Hematopoietic multipotent progenitor cell treated with erythropoietin and hydrocortisone succinate and interleukin-3 and kit ligand, for 4 days (in vitro differentiated cells): ENCODE measurements at places on chromosomes 16 and 17.

- DNase-seq: peak; percentile 93
Observed at GRCh38 chr17:40177275-40177874, at the start of gene RAPGEFL1. TSS of gene RAPGEFL1 (plus strand) at chr17:40177470. CDS start at chr17:40177862, 392 bp downstream.

DNA sequence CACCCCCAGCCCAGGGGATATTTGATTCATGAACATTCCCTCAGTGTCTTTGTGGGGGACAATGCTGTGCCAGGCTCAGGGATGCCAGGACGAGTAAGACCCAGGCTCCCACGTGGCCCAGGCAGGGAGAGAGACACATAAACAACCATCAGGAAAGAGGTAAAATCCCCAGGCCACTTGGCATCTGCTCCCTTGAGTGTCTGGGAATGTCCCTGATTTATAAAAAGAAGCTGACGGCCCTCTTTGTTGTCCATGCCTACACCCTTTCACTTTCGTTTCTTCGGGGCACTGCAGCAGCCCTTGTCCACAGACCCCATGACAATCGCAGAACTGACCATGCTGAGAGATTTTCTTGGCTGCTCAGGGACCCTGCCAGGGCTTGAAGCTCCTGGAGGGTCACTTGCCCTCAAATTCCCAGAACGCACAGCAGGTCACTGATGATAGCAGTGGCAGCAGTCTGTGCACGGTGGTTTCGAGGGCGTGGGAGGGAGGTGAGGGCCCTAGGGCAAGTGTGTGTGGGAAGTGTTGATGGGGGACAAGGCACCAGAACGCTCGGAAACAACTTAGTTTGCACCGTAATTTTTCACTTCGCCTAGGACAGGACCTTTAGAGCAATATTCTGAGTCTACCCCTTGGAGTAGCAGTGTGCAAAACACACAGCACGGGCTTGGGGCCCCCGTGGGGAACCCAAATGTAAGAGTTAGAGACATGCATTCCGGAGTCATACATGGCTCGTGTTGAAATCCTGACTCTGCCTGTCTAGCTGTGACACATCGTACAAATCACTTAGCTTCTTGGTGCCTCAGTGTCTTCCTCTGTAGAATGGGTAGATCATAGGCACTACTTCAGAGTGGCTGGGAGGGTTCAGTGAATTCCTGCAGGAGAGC, 4.7 kb downstream of the NOD2 start:
- DNase-seq: no peak

GRCh38 chr17:73620414-73620813, 23.8 kb downstream of the SDK2 start:
- DNase-seq: no peak

DNA sequence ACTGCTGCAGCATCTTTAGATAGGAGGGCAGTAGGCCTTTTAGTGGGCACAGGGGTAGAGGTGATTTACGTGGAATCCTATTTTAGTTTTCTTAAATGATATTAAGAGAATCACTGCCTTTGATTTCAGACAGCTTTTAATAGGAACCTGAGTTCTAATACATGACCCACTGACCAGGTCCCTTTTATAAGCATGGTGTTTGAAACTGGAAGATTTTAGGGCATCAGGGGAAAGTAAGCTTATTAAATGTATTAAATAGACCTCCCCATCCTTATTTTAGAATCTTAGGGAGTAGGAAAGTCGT, 2.0 kb downstream of the MSL1 start:
- no peak for DNase-seq

- DNase-seq: no peak
Observed at GRCh38 chr17:83150369-83151055, 71.1 kb downstream of the METRNL start.

DNA sequence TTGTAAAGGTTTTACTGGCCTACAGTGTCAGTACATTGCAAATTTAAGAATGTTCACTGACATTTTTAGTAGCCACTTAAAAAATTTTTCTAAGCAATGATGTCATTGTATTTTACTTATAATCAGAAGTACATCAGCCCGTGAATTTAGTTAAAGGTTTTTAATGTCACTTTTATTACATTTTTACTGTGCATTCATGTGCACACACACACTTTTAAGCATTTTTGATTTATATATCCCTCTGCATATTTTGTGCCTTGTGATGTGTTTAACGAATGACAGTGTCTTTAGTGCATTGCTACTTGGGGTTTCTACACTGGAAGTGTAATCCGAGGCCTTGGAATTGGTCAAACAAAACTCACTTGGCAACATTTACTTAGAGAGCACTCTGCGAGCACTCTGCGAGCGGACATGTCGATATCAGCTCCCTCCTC, 190.4 kb downstream of the WWOX start:
- DNase-seq: no peak

GRCh38 chr16:11329071-11329491, 16.2 kb upstream of the RMI2 start:
- DNase-seq: no peak

GRCh38 chr16:63187638-63188037, 1151.4 kb upstream of the CDH8 start:
- DNase-seq: no peak

GRCh38 chr16:2243031-2243528, 6.8 kb downstream of the DNASE1L2 start:
- peak; percentile 31 for DNase-seq

GRCh38 chr16:19115148-19116021, 1.6 kb downstream of the ITPRIPL2 start:
- DNase-seq: no peak

- DNase-seq: no peak
Observed at GRCh38 chr16:89617036-89617435, 3.6 kb downstream of the DPEP1 start.

DNA sequence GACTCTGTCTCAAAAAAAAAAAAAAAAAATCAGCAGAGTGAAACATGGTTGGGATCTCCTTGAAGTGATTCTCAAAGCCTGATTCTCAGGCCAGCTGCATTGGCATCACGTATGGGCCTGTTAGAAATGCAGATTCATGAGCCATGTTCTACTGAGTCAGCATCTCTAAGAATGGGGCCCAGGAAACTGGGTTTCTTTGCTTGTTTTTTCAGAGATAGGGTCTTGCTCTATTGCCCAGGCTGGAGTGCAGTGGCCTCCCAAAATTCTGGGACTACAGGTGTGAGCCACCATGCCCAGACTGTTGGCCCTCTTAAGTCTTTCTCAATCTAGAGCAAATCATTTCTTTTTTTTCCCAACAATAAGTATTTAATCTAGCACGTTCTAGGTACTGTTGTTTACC, 47.7 kb downstream of the CDK12 start:
- DNase-seq: no peak

DNA sequence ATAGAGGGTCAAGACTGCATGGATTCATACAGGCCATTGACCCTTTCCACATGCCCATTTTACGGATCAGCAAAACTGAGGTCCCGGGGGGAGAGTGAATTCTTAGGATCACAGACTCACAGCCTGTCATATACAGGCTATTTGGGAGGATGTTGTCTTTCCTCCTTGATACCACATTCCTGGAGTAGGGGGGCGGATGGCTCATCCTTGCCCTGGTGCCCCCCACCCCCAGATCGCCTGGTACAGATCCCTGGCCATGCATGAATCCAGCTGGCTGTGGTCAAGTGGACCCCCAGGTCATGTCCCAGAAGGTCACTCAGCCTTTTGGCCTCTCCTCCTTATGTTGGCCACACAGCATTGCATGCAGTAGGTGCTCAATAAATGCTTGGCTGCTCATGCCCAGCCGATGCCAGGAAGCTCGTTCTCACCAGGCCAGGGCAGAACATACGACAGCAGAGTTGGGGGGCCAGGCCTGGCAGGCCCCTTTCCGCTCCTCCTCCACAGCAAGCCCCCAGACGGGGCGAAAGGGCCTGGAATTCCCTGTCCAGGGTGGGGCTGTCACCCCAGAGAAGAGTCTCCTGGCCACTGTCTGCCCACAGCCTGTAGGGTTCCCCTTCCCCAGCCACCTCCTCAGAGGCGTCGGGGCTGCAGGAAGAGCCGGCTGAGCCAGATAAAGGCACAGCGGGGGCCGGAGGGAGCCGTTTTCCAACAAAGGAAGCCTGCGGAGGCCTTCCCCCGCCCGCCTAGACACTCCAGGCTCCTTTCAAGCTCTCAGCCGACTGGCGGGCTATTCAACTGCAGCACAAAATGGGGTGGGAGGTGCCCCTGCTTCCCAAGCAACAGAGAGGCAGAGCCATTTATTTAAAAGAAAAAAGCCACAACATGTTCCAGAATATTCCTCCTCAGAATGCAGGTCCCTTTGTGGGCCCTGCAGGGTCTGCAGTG, 215.7 kb upstream of the CIBAR2 start:
- DNase-seq: peak; percentile 96

DNA sequence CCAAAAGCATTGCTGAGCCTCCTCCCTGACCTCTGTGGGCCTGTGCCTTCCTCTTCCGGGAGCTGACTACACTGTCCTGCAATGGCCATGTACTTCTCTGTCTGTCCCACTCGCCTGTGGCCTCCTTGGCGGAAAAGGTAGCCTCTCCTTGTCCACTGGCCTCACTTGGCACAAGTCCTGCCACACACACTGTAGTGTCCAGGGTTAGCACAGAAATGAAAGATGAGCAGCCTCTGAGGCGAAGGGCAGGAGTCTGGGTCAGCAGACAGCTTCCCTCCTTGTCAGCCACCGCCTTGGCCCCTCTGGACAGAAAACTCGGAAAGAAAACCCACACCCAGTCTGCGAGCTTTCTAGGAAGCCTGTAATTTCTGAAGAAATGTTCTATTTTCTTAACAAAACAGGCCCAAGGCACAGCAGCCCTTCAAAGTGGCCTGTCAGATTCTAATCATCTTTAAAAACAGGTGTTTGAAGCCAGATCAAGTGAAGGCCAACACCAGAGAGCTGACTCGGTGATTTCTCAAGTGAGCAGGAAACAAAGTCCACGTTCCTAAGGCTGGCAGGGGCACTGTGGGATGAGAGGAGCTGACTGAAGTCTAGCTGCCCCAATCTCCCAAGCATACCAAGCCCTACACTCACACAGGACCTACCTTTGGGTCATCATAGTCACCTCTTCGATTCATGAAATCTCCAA, 67.2 kb downstream of the GTF3C1 start:
- no peak for DNase-seq

DNA sequence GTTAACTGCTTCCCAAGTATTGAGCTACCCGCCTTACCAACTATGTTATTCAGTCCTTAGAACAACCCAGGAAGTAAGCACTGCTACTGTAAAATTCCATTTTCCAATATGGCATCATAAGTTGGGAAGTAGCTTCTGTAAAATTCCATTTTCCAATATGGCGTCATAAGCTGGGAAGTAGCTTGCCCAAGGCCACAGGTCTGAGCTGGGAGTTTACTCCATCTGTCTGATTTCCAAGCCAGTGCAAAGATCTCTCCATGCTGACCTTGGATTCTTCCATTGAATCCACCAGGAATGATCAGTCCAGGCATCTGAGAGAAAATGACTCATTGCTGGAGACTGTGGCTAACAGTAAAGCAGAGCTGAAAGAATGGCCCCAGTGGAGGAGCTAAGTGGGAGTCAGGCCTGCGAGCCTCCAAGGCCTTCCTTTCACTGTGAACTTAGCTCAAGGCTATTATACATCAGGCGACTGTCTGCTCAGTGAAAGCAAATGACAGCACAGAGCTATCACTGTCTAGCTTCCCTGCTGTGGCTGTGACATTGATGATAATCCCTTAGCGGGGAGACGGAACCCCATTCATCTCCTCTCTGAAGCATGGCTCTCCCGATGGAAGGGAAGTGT, 430.4 kb downstream of the HAPSTR1 start:
- no peak for DNase-seq

DNA sequence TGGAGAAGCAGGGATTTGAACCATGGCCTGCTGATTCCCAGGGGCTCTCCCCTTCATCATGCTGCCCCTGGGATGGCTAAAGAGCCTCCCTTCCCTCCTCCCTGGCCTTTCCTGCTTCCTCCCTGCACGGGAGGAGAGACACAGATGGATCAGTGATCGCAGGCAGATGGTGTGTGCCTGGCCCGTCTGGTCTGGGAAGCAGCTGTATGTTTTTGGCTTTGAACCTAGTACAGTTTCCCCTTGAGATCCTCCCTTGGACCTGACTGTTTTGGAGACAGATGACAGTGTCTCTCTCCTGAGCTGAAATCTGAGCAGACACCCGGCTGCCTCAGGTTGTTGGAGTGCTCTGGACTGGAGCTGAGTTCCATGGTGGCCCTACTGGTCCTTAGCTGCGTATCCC, 29.0 kb upstream of the ATP2C2 start:
- no peak for DNase-seq

DNA sequence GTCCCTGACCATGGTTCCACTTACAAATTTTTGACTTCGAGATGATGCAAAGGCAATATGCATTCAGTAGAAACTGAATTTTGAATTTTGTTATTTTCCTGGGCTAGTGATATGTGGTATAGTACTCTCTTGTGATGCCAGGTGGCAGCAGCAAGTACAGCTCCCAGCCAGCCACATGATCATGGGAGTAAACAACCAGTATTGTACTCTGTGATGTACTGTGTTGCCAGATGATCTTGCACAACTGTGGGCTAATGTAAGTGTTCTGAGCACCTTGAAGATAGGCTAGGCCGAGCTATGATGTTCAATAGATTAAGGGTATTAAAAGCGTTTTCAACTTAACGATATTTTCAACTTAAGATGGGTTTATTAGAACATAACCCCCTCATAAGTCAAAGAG, 250.8 kb downstream of the STX8 start:
- DNase-seq: peak; percentile 12

GRCh38 chr17:78528541-78528940, 48.7 kb downstream of the DNAH17 start:
- peak; percentile 15 for DNase-seq

DNA sequence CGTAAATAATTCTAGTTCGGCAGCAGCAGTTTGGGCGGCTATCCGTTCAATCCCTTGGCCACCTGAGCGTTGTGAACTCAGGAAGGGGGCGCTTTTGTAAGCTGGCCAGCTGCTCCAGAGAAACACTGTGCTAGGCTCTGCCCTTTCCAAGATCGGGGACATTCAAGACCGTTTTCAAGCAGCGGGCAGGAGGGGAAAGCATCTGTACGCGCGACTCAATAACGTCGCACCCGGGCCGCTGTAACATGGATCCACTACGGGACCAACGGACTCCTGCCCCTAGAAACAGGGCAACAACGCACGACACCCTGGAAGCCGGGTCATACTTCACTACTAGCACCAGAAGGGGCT, 463 bp downstream of the TOP2A start:
- DNase-seq: peak; percentile 58

- DNase-seq: peak; percentile 35
Observed at GRCh38 chr16:86044881-86045590, 146.1 kb downstream of the IRF8 start.

DNA sequence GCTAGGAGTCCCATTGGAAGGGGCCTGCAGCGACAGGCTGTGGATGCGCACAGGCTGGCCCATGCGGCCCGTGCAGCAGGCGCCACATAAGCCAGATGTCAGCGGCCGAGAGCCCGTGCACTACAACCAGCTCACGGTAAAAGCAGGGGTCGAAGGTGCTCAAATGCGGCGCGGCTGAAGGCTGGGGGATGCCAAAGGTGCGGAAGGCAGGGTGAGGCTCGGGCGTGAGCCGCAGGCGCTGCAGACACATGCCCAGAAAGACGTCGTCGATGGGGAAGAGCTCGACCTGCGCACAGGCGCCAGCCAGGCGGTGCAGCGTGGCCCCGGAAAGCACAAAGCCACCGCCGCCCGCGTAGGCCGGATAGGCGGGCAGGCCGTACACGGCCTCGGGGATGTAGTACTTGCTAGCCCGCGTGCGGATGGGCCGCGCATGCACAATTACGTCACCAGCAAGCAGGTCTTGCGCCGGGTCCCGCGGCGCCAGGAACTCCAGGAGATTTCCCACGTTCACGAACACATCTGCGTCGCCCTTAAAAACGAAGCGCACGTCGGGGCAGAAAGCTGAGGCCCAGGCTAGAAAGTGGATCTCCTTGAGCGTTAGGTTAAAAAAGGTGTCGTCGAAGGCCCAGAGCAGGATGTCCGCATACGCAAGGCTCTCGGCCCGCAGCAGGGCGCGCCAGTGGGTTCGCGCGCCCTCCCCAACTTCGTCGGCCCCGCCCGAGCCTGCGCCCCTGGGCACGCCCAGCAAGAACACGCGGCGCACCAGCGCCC, 1.3 kb downstream of the B3GNT9 start:
- peak; percentile 51 for DNase-seq
